ENCODE measurements at places on chromosomes 2 and 18.

DNA sequence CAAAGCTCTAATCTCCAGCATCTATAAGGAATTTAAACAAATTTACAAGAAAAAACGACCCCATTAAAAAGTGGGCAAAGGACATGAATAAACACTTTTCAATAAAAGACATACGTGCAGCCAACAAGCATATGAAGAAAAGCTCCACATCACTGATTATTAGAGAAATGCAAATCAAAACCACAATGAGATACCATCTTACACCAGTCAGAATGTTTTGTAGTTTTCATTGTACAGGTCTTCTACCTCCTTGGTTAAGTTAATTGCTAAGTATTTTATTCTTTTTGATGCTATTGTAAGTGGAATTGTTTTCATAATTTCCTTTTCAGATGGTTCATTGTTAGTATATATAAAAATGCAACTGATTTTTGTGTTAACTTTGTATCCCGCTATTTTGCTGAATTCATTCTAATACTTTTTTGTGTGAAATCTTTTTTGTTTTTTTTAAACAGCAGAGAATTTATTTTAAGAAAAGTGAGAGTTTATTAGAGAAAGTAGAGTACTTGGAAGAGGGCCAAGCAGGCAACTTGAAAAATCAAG is 40.7 kb downstream of the SLC39A10 start:
- DNase-seq: no peak

DNA sequence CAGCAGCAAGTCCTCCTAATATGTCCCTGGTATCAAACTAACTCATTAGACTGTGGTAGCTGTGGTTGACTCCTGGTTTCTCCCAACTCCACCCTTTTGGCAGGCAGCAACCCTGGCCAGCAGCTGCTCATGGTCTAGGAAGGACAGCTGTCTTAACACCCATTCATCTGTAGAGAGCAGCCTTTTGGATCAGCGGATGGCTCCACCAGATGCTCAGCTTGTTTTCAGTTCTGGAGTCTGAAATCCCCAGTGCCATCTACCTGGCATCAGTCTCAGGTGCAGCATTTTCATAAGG is 100.5 kb downstream of the SPOPL start:
- no peak for DNase-seq

DNA sequence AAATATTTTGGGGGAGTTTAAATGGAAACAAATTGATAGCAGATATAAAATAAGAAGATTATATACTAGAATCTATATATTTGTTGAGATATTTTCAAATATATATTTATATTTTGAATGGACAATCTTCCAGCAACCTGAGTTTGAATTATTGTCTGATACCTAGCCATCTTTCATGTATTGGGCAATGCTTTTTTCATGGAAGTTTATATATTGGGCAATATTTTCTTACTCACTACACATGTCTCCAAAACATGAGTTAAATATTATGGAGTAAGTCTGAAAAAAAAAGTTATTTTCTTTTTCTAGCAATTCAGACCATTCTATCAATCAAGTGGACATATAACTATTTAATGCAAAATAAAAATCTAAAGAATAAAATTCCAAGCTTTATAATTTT is 295.2 kb downstream of the NYAP2 start:
- no peak for DNase-seq

- DNase-seq: peak; percentile 53
Observed at GRCh38 chr2:75729861-75730260, 19.1 kb upstream of the GCFC2 start.

GRCh38 chr2:185179743-185180142 is 558.9 kb upstream of the FSIP2 start:
- DNase-seq: peak; percentile 51

- no peak for DNase-seq
Observed at GRCh38 chr2:79200762-79201161, 41.2 kb upstream of the REG3A start.
